ENCODE measurements at places on chromosomes 1 and 21.

DNA sequence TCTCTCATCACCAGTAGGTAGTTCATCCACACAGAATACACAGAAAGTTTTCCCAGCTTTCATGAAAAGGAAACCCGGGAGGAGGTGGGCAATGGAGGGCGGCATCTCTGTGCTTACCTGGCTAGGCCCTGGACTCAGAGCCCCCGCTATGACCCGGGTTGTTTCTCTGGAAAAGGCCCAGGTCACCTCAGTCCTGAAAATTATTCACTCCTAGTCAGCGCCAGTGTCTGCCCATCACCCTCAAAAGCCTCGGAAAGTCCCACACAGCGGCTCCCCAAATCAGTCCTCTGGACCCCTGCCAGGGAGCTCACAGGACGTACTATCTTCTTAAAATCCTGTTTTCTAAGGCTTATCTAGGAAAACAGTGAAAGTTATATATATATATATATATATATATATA is 51.2 kb downstream of the TCP10L start:
- no peak for DNase-seq

DNA sequence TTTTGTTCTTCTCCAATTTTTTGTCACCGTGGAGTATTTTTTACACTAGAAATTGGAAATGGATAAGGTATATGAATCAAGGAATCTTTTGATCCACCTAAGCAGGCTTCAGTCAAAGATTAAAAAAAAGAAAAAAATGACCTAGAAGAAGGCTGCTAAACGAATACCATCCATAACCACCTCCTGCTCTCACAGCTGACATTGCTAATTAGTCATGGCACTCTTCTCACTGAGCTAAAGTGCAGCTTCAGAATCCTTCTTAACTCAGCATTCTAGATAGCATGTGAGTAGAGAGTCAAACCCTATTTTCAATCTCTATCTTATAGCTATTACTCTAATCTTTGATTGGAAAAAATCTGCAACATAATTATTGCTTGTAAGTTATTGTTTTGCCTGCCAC is 40.2 kb upstream of the ST6GALNAC5 start:
- DNase-seq, result no peak

DNA sequence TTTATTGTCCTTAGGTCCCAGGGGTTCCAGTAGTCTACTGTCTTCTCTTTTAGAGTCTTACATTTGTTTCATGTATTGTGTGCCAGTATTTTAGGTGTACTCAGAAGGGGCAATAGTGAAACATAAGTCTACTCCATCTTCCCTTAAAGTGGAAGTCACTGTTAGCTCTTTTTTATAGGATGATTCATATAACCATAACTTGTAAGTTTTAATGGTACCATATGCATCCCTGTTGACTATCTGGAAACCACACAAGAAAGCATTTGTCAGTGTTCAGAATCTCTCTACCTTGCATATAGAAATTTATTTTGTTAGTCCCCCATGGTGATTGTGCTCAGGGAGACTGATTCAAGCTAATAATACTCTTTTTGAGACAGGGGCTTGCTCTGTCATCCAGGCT is 149.9 kb downstream of the HS2ST1 start:
- DNase-seq, result no peak

DNA sequence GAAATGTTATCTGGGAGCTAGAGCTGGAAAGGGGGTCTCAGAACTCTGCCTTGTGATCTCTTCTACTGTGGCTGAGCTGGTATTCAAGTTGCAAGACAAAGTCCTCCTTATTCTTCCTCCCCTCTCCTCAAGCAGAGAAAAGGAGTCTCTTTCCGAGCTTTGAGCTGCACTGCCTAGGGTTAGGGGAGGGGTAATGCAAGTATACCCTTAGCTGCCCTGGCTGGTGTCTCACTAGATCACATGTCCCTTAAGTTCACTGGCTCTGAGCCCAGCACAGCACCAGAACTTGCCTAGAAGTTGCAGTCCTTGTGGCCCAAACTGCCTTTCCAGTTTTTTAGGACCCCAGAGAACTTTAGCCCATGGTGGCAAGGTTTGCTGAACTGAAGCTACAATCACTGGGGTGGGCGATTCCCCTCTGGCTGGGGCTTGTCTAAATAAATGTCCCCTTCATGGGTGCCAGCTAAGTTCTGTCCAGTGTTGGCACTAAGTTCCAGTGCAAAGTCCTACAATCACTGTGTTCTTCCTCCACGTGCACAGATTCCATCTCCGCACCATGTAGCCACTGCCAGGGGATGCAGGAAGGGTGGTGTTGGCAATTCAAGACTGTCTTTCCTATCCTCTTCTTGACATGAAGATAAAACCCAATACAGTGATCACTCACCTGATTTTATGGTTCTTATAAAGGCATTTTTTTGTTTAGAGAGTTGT is 22.7 kb upstream of the CHIA start:
- DNase-seq, result no peak

GRCh38 chr21:41670056-41670805 is 96.6 kb downstream of the RIPK4 start:
- DNase-seq, result no peak

DNA sequence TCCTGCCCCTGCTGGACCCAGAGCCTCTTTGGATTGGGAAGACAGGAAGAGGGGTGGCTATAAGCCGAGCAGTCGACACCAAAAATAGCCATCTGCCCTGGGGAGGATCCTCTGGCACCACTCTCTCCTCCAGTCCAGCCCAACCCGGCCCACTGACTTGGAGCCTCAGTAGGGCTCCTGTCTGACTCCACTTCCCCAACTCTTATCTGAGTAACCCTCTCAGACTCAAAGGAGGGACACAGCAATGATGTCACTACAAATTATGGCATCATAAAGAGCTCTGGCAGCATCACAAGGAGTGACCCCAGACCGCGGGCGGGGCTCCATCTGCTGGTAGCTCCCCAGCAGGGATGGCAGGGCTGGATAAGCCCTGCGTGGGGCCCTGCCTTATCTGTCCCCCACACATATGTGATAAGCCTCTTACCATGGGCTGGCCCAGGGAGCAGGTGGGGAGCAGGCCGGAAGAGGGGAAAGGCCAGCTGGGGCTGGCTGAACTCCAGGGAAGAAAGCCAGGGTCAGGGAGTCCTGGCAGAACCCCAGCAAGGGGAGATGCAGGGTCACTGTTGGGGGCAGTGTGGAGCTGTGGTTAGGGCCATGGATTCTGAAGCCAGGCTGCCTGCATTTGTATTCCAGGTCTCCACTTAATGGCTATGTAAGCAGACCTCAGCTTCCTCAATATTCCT is 4.6 kb upstream of the SLC6A9 start:
- no peak for DNase-seq

- DNase-seq, result no peak
Observed at GRCh38 chr1:46822248-46822826, 23.5 kb downstream of the CYP4B1 start.

GRCh38 chr21:38477226-38477625 is 21.1 kb downstream of the ERG start:
- DNase-seq, result no peak

DNA sequence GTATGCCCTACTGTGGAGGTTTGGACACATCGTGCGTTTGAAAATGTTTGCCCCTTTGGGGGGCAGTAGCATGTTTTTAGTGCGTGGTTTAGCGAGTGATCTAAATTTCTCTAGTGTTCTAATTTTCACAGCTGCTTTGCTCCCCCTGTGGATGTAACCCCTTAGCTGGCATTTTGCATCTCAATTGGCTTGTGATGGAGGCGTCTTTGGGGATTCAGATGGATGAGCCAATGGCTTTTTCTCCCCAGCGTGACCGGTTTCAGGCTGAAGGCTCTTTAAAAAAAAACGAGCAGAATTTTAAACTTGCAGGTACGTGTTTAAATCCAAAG is 836 bp downstream of the CDC7 start:
- DNase-seq, result no peak

DNA sequence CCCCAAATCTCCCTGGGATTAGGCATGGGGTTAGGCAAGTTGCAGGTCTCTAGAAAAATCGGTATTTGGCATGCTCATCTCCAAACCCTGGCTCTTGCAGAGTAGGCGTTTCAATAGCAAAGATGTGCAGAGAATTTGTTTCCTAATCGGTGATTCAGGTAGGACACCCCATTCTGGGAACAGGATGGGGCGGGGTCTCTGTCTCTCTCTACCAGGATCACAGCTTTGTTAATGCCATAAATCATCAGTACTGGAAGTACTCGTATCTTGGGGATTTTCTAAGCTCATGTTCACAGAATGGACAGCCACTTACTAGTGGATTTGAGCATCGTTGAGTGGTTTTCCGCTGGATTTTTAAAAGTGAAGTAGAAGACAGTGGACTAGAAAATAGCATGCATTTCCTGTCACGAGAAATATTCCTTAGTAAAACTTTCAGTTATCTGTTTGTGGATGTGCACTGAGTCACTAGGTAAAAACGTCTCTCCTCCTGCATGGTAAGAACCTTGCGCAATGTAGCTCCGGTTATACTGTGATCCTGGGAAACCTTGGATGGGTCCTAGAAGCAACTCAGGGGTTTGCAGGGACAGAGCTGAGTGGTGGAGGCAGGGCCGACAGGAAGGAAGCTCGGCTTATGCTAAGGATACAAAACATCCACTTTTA is 5.1 kb downstream of the TMEM51 start:
- no peak for DNase-seq

- DNase-seq, result no peak
Observed at GRCh38 chr1:156833603-156834002, 17.0 kb upstream of the SH2D2A start.

DNA sequence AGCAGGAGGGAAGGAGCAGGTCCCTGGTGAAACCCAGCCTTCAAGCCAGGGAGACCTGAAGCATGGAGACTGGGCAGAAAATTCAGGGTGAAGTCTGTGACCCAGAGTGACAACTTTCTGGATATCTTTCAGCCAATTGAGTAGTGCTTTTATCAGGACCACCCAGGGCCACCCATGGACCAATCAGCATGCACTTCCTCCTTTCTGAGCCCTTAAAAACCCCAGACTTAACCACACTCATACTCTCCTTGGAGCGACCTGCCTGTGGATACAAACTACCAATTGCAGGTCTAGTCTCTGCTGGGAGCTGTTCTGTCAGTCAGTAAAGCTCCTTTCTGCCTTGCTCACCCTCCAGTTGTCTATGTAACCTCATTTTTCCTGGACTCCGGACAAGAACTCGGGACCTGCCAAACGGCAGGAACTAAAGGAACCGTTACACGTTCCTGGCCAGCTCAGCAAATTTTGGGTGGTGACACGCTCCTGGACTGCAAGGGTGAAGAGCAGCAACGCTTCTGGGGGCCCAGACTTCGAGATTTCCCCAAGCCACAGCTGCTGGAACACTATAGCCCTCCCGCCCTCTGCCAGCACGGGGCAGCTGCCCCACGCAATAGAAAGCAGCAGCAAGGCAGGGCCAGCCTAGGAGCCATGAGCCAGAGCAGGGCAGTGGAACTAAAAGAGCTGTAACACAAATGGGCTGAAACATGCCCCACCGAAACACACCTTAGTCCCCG is 1183.4 kb downstream of the AMY1C start:
- no peak for DNase-seq

DNA sequence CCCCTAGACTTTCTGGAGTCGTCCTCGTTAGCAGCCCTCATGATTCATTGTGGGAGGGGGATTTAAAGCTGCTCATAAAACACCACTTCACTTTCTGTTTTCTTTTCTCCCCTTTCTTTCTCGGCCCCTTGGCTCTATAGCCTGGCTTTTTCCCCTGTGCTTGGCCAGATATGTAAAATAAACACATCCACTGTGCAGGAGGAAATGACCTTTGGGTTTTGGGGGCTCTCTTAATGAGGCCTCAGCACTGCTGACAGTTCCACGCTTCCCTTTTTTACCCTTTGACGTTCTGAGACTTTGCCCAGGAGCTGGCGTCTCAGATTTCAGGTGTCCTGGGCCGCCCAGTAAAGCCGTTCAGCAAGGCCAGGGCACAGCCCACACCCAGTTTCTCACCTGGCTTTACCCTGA is 65.7 kb downstream of the RUNX3 start:
- no peak for DNase-seq

DNA sequence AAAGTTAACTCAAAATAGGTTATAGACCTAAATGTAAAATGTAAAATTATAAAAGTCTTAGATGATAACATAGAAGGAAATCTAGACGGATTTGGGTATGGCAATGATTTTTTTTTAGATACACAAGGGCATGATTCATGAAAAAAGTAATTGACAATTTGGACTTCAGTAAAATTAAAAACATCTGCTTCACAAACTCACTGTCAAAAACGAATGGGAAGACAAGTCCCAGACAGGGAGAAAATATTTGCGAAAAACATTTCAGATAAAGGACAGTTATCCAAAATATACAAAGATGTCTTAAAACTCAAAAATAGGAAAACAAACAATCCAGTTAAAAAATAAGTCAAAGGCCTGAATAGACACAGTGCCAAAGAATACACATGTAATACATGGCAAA is 9.7 kb upstream of the PTGS2 start:
- DNase-seq, result no peak

- DNase-seq, result no peak
Observed at GRCh38 chr1:101130673-101131072, 105.1 kb upstream of the DPH5 start.

- DNase-seq, result peak; percentile 56
Observed at GRCh38 chr1:111197598-111198284, 2.7 kb downstream of the DENND2D start.

DNA sequence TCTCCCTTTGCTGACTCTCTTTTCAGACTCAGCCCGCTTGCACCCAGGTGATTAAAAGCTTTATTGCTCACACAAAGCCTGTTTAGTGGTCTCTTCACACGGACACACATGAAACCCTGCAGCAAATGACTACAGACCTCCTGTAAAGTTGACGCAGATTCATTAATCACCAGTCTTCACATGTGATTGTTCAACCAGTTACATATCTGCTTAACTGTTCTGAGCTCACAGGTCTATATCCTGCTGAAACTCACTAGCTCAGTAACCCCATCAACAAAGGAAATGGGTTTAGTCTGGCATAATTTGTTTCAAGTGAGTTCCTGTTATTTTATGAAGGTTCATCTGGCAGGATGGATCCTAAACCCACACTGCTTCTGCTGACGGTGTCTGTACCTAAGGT is 68.4 kb upstream of the GJA8 start:
- DNase-seq, result no peak

DNA sequence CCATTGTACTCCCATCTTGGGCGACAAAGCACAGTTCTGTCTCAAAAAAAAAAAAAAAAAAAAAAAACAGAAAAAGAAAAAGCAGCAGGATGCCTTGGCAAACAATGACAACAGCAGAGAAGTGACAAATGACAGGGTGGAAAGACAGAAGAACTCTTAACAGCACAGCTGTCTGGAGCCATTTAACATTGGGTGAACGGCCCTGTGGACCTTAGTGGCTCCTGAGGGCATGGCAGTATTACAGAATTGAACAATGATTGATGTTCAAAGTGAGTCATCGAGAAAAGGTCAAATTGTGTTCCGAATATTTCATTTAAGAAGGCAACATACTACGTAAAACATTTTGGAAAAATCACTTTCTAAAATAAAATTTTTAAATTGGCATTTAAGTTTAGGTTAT is 30.0 kb downstream of the DNASE2B start:
- DNase-seq, result no peak

Data from stimulated activated CD8-positive, alpha-beta memory T cell treated with anti-CD3 and anti-CD28 coated beads, Interleukin-15, amount 100 ng/mL, for 4 hours (primary cell).